ENCODE measurements at places on chromosomes 4 and X. TPM values are rescaled to one million over a fixed set of nuclear protein-coding genes. Genes with fewer than 3 reads are reported as not detected.
A peak's percentile ranks its signal among the peaks of the same experiment; 100 is the strongest.

- DNase-seq, result no peak
Measured at GRCh38 chr4:34721835-34722234, 1522.5 kb downstream of the ARAP2 start.

DNA sequence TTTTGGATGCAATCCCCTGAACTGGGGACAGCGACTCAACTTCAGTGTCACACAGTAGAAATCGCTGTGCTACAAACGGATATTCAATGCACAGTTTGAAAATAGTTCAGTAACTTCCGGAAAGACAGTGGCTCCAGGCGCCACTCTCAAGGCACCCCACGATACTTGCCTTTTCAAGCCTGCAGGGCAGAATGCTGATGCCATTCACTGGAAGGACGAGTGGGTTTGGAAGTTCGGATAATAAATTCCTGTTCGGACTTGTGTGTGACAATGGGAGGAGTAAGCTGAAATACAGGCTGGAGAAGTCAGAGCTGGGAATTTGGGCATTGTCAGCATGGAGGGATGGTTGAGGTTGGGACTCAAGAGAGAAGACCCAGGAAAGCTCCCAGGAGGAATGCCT lies 64.3 kb upstream of the HELT start:
- DNase-seq, result no peak

Gene FBXO8
- 33.0 TPM for polyA plus RNA-seq

DNA sequence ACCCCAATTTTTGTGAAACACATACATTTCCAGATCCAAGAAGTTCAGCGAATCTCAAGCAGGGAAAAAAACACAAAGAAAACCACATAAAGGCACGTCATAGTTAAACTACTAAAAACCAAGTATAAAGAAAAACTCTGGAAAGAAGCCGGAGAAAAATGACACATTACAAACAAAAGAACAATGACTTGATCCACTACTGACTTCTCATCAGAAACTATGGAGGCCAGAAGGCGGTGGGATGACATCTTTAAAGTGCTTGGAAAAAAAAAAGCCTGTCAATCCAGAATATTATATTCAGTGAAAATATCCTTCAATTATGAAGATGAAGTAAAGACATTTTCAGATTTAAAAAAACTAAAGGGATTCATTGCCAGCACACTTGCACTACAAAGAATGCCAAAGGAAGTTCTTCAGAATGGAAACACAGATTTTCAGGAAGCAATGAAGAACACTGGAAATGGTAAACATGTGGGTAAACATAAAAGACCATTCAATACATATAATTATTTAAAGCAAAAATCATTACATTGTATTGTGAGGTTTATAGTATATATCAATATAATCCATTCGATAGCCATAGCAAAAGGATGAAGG lies 32.6 kb upstream of the PPP2R2C start:
- DNase-seq, result no peak

GRCh38 chrX:103831342-103831802 lies 685 bp downstream of the RAB9B start:
- no peak for DNase-seq

DNA sequence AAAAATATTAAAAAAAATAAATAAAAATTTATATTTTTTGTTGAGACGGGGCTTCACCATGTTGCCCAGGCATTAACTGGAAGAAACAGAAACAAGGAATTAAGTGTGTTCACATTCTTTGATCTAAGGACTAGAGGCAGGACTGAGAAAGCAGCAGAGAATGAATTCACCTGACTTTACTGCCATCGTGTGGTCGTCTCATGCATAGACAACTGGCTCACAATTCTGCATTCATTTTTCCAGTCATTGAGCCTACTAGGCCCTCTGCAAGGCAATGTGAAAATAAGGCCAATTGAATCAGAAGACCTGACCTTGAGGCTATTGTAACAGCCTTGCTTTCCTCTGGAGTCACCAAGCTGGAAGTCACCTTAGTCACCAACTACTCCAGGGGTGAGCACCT lies 37.4 kb downstream of the LHFPL1 start:
- DNase-seq, result peak; percentile 64

- DNase-seq, result no peak
Measured at GRCh38 chr4:106773076-106773905, 262.8 kb downstream of the DKK2 start.

GRCh38 chrX:101362116-101362515 lies 13.6 kb upstream of the TIMM8A start:
- no peak for DNase-seq

GRCh38 chr4:174616661-174617060 lies 94.4 kb upstream of the HPGD start:
- DNase-seq, result no peak

- peak; percentile 30 for DNase-seq
Measured at GRCh38 chrX:135345107-135345589, 35.9 kb downstream of the ETDC start.

DNA sequence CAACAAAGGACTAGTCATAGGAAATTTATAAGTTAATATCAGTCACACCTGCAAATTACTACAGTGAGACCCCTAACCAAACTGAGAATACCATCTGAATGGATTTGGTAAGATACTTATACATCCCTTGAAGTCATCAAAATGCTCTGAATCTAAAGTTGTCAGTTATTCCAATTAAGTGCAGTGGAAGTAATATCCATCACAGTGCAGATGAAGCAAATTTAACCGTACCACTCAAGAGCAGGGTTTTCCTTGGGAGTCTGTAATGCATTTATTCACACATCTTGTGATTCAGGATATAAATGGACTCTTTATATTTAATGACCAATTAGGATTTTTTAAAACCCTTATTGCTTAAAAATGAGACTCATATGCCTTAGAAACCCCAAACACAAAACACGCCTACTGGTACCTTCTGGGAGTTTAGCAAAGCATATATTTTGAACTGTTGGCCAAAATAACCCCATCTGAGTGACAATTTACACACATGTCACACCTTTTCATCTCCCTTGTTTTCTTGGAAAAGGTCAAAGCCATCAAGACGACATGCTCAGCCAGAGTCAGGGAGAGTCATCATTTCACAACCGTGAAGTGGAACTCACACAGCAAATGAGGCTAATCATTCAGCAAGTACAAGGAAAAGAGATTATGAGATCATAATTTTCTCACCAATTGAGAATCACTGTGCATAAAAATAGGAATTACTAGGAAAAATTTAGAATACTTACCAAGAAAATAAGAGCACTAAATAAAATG lies 303.7 kb downstream of the HNRNPD start:
- no peak for DNase-seq

- no peak for DNase-seq
Measured at GRCh38 chrX:149069899-149070298, 435.2 kb downstream of the IDS start.

DNA sequence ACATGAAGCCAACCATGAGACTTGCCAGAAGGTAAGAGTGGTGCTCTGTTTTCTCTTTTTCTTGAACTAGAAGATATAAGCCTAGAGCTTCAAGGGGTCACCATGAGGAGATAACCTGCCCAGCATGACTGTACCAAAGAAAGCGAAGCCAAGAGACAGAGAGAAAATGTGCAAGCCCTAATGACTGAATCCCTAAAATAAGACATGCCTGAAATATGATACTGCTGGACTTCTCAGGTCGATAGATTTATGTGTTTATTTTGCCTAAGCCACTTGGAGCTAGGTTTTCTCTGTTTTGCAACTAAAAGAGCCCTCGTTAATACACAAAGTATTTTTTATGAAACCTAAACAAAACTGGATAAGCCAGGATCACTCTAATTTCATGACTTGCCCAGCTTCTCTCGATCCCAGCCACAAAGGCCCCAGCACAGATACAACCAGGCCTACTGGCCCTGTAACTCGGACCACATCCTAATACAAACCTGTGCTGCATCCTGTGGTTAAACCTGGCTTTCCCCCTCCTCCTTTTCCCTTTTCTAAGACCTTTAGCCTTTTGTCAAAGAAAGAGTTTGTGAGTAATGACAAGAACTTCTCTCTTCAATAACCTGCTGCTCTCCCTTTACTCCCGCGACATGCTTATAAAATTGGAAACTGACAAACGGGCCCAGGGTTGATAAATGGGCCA lies 185.8 kb downstream of the APBB2 start:
- DNase-seq, result peak; percentile 32

Gene HEPH
- 53.6 TPM for polyA plus RNA-seq

GRCh38 chr4:171378323-171378722 lies 434.9 kb upstream of the GALNTL6 start:
- no peak for DNase-seq

GRCh38 chr4:62898115-62898514 lies 1511.1 kb downstream of the TECRL start:
- no peak for DNase-seq

DNA sequence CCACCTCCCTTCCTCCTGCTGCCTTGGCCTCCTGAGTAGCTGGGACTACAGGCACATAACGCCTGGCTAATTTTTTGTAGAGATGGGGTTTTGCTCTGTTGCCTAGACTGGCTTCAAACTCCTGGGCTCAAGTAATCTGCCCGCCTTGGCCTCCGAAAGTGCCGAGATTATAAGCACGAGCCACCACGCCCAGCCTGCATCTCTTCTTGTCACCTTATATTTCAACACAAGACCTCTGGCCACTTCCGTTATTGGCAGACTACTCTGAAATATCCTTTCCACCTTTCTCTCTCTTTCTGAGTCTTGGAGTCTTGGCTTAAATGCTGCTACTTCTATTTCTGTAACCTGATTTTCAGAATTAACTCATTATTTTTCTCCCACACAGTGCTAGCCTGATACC lies 5.6 kb downstream of the KIAA0232 start:
- no peak for DNase-seq

- DNase-seq, result no peak
Measured at GRCh38 chr4:8285976-8286718, 16.6 kb downstream of the HTRA3 start.

GRCh38 chrX:118156953-118157608 lies 40.5 kb upstream of the KLHL13 start:
- no peak for DNase-seq

DNA sequence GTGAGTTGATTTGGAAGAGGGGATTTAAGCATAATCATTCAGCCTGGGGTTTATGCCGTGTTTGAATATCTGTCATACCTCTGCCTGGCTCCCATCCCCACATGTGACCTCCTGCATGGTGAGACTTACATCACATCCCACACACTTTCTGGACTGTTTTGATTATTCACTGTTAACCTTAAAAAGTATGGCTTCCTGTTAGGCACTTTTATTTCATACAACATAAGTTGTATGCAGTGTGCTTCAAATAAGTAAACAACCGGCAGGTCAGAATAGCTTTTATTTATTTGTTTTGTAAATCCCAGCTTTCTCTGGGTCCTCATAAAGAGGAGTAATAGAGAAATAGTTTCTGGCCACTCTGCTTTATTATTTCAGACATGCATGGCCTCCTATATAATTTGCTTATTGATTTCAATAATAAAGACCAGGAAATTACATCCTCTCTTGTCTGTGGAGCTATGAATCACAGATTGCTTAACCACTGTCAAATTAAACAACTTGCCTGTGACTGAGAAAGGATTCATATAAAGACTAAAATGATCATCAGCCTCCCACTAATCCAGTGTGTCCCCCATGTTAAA lies 376.8 kb upstream of the ZFP42 start:
- no peak for DNase-seq

DNA sequence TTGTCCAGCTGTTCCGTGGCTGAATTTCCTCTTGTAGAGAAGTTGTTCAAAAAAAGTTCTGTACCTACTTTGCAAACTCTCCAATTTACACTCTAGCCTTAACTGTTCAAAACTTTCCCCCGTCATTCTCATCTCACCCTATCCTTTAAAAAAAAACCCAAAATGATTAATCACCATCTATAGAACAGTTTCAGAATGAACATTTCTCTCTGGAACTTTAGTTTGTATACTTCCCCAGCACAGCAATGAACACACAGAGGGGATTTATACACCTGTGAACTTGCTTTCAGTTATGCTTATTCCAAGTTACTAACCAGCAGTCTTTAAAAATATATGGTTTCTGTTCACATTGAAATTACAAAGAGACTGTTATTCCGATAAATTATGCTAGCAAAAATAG lies 1.2 kb downstream of the GEMIN8 start:
- DNase-seq, result no peak

DNA sequence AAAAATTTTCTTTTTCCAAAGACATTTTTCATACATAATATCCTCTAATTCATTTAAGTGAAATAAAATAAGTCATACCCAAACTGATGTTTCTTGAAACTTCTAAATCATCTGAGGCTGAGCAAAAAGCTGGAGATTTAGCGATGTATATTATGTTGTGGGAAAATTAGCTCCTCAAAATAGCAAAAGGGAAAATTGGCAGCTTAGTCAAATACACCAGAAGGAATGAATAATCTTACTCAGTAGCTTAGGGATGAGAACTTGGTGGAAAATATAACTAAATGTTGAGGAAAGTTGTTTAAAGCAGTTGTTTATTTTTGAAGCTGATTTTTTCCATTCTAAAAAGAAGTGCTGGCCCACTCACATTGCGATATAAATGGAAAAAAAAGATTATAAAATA lies 40.9 kb downstream of the GABRA4 start:
- no peak for DNase-seq

GRCh38 chr4:17195461-17196275 lies 297.2 kb upstream of the LDB2 start:
- DNase-seq, result peak; percentile 40

Gene ADRA2C
- 7.2 TPM for polyA plus RNA-seq

Gene STPG2
- polyA plus RNA-seq, result 0.58 TPM

DNA sequence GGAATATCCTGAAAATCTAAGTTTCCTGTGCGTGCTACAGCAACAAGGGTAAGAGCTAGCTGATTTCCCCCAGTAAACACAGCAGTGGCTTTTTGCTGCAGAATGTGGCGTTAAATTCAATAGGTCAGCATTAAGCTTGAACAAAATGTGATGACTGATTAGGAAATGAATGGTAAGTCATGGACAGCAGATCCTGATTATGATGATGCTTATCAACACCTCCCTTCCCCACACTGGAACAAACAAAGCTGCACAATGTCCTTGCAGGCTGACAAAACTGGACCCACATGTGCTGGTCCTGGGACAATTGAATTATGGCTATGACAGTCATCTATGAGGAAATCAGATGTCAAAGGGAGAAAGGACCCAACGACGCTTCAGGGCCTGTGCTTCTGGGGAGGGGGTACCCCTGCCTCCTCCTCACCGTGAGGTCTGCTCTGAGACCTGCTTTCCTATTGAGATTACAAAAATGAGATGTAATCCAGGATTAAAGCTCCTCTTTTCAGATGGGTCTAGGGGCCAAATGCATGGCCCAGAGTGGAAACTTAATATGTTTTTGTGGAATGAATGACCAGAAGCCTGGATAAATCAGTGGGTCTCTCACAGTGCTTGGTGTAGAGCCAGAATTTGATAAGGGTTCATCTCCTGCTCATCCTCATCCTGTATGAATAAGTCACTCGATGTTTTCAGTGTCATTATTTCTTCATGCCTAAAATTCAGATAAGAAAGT lies 32.0 kb upstream of the BOD1L1 start:
- no peak for DNase-seq
